ENCODE measurements at places on chromosomes 13 and 19.

GRCh38 chr13:21010621-21011020 is 50.8 kb downstream of the LATS2 start:
- DNase-seq = no peak

DNA sequence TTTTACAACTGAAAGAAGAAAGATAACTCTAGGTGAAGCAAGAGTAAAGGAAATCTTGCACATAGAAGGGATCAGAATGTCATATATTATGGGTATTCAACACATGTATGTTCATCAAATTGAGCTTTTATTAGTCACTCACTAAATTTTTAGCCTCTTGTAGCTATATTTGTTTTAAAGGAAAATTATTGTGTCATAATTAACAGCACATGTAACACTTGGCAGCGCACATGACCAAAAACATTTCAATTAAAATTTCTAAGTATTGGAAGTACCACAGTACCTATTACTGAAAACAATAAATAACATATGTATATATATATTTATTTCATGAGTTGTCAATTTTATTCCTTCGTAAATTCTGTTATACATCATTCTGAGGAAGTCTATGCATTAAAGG is 2800.4 kb downstream of the PCDH9 start:
- no peak for DNase-seq

- no peak for DNase-seq
These were observed 25.8 kb upstream of the NANOS3 start for GRCh38 chr19:13850910-13851733.

- DNase-seq = no peak
These were observed 86.9 kb downstream of the DOCK9 start for GRCh38 chr13:98890925-98891324.

DNA sequence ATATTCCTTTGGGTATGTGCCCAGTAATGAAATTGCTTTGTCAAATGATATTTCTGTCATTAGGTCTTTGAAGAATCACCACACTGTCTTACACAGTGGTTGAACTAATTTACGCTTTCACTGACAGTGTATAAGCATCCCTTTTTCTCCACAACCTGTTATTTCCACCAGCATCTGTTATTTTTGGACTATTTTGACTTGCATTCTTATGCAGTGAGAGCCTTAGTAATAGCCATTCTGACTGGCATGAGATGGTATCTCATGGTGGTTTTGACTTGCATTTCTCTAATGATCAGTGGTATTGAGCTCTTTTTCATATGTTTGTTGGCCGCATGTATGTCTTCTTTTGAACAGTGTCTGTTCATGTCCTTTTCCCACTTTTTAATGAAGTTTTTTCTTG is 92.0 kb upstream of the SPATA13 start:
- no peak for DNase-seq

DNA sequence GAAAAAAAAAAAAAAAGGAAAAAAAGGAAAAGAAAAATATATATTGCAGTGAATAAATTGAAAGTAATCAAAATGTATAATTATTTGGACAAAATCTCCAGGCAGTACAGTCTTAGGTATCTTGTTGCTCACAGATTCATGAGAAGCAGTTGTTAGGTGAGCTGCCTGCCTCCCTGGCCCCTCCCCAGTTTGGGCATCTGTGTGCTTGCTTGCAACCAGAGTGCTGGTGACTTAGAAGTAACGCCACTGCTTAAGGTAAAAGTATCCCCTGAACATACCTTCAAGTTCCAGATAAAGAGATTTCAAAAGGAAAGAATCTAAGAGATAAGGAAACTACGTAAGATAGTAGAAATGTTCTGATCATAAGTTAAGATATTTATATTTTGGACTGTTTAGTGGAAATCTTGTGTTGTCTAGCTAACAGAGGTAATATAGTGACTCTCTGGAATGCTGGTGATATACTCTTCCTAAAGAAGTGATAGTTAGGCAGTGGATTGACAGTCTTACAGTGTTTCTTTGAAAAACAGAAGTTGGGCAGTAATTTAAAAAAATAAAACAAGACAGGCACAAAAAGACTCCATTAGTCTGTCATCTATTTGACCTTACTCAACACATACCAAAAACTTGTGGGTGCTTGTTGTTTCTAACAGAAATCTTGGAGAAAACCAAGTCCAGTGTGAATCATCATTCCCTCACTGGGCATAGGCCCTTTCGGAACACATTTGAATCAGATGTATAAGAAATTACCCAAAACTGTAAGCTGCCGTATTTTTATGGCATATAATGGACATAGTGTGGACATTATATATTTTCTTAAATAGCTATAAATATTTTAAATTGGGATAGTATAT is 38.3 kb upstream of the KCTD4 start:
- no peak for DNase-seq

GRCh38 chr19:44823373-44823698 is 14.4 kb downstream of the BCAM start:
- no peak for DNase-seq

DNA sequence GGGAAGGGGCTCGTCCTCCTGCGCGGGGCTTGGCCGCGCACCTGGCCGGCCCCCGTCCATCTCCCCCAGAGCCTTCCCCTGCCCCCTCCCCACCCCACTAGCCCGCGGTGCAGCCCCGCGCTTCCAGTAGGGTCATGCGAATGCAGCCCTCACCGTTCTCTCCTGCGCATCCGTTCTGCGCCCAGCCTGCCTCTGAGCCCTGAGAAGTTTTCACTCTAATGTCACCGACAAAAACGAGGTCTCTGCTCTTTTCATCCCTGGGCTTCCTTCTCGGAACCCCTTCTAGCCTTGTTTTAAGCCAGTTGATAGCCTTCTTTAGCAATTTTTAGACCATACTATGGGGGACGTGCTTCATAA is 97.4 kb downstream of the ATP8A2 start:
- DNase-seq = no peak

GRCh38 chr19:41595890-41596280 is 19.9 kb downstream of the CEACAM21 start:
- no peak for DNase-seq

DNA sequence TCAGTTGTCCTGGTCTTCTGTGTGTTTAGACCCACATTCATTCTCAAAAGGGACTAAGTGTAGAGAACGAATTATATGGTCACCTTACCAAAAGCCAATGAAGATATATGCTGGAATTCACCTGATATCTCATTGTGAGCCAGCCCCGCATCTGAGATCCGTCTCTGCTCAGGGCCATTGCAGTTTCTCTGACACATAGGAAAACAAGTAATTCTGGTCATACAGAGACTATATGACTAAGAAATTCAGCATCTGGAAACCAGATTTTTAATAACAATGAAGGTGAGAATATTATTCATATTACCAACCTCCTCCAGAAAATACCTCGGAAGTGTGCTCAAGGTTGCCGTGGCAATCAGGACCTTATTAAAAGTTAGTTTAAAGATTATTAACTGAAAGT is 278.6 kb upstream of the EDNRB start:
- DNase-seq = no peak

DNA sequence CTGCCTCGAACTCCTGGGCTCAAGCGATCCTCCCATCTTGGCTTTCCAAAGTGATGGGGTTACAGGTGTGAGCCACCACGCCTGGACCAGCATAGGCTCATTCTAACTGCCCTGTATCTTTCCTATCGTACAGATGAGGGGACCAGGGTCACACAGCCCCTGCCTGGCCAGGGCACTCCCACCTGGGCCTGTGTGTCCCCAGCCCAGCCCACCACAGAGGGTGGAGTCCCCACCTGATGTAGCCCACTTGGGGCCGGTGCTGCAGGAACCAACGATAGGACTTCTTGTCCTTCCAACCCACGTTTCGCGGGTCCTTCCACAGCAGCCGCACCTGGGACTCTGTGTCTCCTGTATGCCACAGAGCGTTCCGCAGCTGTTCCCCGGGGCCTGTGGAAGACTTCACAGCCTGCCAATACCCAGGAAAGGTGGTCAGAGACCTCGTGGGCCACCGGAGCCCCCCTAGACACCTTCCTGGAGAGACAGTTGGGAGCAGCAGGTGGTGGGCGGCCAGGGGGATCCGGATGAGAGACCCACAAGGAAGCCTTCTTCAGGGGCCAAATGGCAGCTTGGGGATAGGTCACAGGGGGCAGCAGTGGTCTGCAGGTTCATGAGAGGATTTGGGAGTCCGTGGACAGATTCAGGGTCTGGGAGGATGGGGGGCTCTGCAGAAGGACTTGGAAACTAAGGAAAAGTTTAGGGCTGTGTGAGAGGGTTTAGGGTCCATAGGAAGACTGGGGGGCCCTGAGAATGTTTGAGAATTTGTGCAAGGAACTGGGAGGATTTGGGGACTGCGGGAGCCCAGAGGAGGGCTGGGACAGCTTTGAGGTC is 6.9 kb downstream of the COMP start:
- no peak for DNase-seq

GRCh38 chr19:34995551-34995950 is 4.6 kb upstream of the GRAMD1A start:
- no peak for DNase-seq

GRCh38 chr19:41894350-41894749 is 11.4 kb downstream of the ARHGEF1 start:
- DNase-seq = no peak

- DNase-seq = no peak
These were observed 684.1 kb downstream of the DIAPH3 start for GRCh38 chr13:59479629-59480028.

DNA sequence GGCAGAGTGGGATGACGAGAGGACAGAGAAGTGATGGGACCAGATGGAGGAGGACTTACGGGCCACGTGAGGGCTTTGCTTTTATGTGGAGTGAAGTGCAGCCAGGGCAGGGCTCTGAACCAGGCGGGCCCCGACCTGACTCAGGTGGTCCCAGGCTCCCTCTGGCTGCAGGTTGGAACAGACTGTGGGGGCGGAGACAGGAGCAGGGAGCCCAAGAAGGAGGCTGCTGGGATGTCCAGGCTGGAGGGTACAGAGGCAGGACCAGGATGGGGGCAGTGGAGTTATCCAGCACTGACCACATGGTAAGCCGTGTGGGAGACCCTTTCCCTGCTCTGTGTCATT is 2.1 kb downstream of the FXYD5 start:
- DNase-seq = no peak

DNA sequence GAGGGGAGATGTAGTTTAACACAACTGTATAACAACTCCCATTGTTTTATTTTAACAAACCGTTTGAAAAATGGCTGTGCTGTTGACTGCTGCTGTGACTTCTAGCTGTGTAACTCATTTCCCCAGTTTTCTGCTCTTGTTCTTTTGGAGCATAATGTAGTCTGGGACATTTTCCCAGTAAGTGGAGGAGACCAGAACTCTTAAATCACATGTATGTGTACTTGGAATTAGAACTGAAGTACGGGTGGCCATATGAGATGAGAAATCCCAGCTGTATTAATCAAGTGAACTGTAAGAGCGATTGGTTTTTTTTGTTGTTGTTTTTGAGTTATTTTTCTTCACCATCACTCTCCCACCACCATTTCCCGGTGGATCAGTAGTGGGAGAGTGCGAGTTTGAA is 49.4 kb upstream of the RNF113B start:
- DNase-seq = no peak

- no peak for DNase-seq
These were observed 9.4 kb upstream of the SPC24 start for GRCh38 chr19:11164879-11165406.

GRCh38 chr19:36547001-36547732 is 19.1 kb upstream of the ZNF260 start:
- DNase-seq = no peak

- no peak for DNase-seq
These were observed 8.0 kb downstream of the MED26 start for GRCh38 chr19:16620018-16620417.

- DNase-seq = no peak
These were observed 16.8 kb upstream of the TM9SF2 start for GRCh38 chr13:99484473-99484872.

- no peak for DNase-seq
These were observed 18.2 kb downstream of the LRRC4B start for GRCh38 chr19:50549927-50550593.

- no peak for DNase-seq
These were observed 99.6 kb downstream of the LIG4 start for GRCh38 chr13:108115738-108116137.

GRCh38 chr19:13098277-13099072 is 4.2 kb downstream of the LYL1 start:
- no peak for DNase-seq

GRCh38 chr19:12757544-12758274 is 6.1 kb downstream of the BEST2 start:
- DNase-seq = no peak

DNA sequence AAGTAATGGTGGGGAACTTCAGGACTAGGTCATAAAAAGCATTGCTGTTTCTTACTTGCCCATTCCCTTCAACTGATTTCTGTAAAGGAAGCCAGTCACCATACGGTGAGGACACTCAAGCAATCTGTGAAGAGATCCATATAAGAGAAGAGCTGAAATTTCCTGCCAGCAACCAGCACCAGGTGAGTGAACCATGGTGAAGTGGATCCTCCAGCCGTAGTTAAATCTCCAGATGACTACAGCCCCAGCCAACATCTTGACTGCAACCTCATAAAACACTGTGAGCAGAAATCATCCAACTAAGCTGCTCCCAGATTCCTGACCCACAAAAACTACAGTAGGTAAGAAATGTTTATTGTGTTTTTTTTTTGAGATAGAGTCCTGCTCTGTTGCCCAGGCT is 3.8 kb upstream of the SLC6A16 start:
- no peak for DNase-seq

DNA sequence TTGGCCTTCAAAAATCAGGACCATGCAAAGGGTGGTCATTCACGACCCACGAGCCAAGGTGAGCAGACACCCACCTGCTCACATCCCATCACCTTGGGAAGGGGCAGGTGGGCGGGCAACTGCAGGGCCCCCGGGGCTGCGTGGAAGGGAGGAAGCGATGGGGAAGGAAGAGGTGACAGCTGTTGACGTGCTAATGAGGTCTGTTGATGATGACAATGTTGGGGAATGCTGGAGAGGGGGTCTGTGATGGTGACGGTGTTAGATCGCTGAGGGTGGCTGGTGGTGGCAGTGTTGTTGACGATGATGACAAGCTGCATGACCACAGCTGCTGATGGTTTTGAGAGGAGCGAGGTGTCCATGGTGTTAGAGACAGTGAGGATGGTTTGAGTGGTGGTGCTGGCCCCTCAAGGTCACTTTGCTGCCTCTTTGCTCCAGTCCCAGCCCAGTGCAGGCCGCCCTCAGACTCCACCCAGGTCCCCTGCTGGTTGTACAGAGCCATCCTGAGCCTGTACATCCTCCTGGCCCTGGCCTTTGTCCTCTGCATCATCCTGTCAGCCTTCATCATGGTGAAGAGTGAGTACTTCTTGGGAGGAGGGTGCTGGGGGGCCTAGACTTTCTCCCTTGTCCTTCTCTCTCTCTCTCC is 900 bp downstream of the MCEMP1 start:
- DNase-seq = no peak

GRCh38 chr13:109231888-109232287 is 554.5 kb downstream of the IRS2 start:
- no peak for DNase-seq

- no peak for DNase-seq
These were observed 16.0 kb downstream of the CSNK1G2 start for GRCh38 chr19:1956868-1957492.
